ENCODE measurements at places on chromosomes 3 and 15.

DNA sequence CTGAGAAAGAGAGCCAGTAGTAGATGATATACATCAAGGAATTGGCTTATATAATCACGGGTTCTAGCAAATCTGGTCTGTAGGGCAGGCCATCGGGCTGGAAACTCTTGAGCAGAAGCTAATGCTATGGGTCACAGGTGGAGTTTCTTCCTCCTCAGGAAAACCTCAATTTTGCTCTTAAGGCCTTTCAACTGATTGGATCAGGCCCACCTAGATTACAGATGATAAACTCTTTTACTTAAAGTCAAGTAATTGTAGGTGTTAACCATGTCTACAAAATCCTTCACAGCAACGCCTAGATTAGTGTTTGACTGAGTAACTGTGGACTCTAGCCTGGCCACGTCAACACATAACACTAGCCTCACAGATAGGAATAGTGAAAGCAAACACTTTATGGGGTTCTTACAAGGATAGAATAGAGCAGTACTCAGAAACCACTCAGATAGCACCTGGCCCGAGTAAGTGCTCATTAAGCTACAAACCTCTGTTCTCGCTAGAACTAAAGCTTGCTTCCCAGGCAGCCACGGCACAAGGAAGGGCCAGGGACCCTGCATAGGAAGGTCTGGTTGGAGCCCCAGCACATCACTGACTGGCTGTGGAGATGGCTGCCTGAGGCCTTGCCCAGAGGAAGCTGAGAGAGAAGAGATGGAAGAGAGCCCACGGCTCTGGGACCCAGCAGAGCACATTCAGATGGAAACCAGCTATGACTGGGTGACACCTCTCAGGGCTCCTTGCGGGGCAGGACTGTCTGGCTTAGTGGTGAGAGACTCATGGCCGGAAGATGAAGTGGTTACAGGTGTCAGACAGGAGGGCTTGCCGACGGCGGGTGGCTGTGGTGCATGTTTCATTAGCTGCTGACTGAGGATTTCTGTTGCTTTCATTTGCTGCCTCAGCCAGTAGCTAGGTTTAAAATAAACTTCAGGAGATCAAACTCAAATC lies 202.5 kb upstream of the TLE3 start:
- DNase-seq = no peak

- peak; percentile 39 for DNase-seq
Observed at GRCh38 chr3:183911763-183912506, 27.3 kb upstream of the PARL start.

- no peak for DNase-seq
Observed at GRCh38 chr15:90222547-90222946, 11.2 kb downstream of the CIB1 start.

GRCh38 chr3:19644405-19644804 lies 289.6 kb downstream of the EFHB start:
- no peak for DNase-seq

DNA sequence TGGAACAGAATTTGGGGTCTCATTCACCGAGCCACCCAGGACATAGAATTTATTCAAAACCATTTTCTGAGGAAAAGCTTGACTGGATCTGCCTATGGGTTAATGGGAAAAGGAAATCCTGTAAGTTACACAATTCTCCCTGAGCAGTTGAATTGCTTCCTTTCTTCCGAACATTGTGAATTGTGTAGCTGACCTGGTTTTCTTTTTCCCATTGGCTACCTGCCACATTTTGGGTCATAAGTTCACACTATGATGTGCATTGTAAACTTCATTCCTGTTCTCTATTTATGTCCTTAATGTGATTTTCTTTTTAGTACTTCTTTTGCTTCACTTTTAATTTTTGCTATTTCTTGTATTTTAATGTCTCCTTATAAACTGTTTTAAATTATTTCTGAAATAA lies 386.0 kb upstream of the LRRC3B start:
- DNase-seq = no peak

GRCh38 chr3:64266983-64267382 lies 41.7 kb upstream of the PRICKLE2 start:
- DNase-seq = no peak

DNA sequence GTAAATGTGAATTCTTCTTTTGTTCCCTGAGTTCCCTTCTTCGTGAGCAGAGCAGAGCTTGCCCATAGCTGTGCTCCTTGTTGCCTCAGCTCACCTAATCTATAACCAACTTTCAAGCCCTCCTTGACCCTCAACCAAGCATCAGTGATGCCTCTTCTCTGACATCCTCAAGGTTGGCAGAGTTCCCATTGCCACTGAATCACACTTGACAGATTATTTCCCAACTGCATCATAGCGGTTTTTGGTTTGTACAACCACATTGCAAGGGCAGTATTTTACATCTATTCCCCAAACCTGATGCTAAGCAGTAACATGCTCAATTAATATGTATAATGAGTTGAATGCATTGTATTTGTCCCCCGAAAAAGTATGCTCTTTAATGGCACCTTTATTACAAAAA lies 133.0 kb upstream of the SNTN start:
- no peak for DNase-seq

DNA sequence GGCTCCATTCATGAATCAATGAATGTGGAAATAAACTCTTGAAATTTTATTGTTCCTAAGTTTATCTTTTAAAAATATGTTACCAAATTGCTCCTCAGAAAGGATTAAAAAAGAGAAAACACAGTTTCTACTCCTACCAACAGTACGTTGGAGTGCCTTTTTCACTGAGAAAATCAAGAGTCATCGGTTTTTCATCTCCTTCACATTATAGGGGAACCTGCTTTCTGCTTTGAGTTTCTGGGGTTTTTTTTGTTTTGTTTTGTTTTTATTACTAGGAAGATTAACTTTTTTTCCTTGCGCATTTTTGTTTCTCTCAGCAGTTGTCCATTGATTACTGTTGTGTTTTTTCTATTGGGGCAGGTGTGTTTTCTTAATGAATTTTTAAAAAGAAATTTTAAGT lies 3.5 kb downstream of the ARL13B start:
- DNase-seq = no peak

- DNase-seq = no peak
Observed at GRCh38 chr3:150607267-150608065, 4.3 kb downstream of the SELENOT start.

- no peak for DNase-seq
Observed at GRCh38 chr3:184946917-184947316, 135.0 kb downstream of the VPS8 start.

DNA sequence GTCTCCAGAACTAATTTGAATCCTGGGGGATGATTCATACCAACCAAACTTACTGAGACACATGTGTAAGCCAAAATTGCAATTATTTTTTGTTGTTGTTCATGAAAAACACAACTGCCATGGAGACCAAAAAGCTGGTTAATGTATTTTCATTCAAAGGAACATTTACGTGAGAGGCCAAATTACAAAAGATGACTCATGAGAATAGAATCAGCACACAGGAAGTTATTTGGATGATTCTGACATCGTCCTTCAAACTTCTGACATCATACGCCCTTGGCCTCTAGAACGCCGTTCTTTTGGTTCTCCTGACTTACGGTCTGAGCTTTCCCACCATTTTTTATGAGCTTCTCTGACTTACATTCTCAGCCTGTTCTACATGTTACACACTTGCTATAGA lies 3.0 kb upstream of the ZNF280D start:
- no peak for DNase-seq

- DNase-seq = no peak
Observed at GRCh38 chr3:145055375-145056076, 1083.9 kb downstream of the DIPK2A start.

DNA sequence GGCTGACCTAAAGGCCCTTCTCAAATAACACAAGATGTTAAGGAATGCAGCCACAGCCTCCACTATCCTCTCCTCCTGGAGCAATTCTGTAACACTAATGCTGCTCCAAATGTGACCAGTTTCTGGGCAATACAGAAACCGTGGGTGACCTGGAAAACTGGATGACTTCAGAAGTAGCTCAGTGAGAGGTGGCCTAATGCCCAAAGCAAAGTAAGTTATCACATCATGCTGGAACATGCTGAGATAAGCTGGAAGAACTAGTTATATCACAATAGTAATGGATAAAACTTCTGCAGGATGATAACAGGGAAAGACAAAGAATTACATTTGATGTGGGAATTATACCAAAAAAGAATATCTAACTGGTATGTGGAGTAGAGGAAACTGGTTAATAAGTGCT lies 72.0 kb downstream of the DHX30 start:
- DNase-seq = no peak

Measured in SIG-M5 (cell line).